ENCODE measurements at places on chromosomes 16 and 17.

GRCh38 chr17:1914661-1915083 lies 84.9 kb downstream of the RPA1 start:
- DNase-seq: no peak

DNA sequence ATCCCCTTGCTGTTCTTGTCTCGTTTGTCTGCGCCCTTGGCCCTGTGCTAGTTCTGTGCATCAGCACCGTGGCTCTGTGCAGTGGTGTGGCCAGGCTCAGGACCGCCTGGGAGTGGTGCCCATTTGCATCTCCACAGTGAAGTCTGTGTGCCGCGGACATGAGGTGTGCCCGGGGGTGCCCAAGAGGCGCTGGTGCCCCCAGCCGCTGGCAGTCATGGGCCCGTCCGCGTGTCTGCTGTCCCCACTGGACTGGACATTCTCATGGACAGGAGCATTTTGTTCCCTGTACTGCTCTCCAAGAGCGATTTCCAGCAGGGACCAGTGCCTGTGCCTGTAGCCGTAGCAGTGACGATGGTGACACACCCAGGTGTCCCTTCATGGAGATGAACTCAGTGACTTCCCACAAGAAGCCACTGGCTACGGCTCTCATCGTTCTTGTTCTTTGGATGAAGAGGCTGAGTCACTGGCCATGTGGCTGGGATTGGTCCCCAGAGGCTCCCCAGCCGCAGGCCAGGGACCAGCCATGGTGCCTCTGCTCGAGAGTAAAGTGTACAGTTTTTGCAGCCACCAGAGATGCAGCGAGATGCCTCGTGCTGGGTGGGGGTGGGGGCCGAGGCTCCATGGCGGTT lies 13.0 kb upstream of the MC1R start:
- no peak for DNase-seq

GRCh38 chr16:1511662-1512569 lies 18.8 kb downstream of the TELO2 start:
- no peak for DNase-seq

DNA sequence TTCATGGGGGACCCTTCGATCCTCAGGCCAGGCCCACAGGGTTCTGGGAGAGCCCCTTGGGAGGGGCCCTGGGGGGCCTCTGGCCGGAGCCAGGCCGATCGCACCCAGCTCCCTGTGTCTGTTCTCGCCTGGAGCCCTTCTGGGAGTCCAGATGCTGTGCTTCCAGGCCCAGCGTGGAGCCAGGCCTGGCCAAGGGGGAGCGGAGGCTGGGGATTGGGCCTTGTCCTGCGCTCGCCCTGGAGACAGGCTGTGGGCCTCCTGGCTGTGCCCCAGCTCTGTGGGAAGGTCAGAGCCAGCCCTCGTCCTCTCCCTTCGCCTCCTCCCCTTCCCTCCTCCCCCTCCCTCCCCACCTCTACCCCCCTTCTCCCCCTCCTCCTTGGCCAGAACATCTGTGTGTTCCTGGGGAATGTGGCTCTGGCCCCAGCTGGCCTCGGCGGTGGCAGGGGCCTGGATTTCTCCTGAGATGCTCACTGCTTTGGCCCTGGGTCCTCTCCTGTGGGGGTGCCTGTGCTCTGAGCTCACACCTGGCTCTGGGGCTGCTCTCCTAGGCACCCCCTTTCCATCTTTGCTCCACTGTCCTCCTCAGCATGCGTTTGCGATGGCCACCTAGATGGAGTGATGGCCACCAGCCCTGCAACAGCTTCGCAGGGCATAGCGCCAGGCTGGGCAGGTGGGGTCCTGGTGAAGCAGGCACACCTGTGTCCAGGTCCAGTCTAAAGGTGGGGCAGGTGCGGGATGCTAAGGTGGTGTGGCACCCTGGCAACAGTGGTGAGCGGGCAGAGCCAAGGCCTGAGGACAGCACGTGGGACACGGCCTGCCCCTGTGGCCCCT lies 90.6 kb upstream of the CIBAR2 start:
- peak; percentile 95 for DNase-seq

DNA sequence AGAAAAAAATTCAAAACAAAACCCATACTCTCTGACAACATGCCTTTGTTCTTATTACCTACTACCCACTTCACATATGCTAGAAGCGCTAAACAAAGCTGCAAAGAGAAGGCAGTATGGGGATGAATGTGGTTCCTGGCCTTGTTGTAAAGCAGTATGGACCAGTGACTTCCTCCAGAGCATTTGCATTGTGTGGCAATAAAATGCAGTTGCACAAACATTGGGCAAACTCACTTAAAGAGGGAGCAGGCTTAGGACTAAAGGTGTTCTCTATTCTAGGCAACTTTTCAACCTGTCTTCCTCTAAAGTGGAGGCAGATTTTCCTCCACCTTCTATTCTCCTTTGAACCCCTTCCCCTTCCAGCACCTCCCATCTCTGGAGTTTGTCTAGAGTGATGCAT lies 17.1 kb downstream of the TMIGD1 start:
- DNase-seq: no peak

DNA sequence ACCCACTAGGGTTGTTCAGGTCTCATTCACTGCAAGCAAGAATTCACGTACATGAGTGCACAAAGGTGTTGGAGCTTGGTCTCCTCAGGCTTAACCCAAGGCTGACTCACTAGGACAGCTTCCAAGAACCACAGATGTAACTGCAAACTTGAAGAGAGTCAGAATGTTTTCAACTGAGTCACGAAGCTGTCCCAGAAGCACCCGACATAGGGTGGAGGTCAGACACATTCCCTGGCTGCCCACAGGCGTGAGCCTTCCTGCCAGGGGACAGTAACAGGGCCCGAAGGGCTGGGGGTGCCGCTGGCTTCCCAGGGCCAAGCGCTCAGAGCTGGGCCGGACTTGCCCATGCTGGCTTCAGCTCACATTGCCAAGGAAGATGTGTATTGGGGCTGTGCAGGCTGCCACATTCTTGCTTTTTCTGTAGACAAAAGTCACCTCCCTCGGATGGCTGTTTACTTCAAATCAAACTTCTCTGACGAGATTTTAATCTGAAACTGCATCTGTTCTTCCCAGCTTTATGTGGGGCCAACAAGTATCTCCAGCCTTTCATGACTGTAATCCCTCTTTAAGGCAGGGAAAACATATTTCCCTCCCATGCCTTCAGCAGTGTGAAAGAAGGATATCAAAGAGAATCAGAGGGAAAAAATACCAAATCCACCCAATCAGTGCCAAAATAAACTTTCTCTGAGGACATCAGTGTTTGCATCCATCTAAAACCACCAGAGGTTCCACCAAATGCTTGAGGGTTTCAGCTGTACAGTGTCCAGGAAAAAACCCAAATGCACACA lies 14.3 kb downstream of the CMTM3 start:
- DNase-seq: no peak

- DNase-seq: no peak
These were observed 30.3 kb upstream of the TOX3 start for GRCh38 chr16:52577130-52577706.

GRCh38 chr17:37300683-37301082 lies 75.1 kb upstream of the C17orf78 start:
- DNase-seq: no peak

DNA sequence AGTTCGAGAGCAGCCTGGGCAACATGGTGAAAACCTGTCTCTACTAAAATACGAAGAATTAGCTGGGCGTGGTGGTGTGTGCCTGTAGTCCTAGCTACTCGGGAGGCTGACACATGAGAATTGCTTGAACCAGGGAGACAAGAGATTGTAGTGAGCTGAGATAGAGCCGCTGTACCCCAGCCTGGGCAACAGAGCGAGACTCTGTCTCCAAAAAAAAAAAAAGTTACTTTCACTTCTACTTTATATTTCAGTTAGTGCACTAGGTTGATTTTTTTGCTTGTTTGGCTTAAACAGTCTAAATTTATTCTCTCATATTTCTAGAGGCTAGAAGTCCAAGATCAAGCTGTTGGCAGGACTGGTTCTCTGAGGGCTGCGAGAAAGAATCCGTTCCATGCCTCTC lies 13.4 kb downstream of the CCDC102A start:
- DNase-seq: no peak

- DNase-seq: no peak
These were observed 470.9 kb upstream of the SOX9 start for GRCh38 chr17:71649941-71650350.

DNA sequence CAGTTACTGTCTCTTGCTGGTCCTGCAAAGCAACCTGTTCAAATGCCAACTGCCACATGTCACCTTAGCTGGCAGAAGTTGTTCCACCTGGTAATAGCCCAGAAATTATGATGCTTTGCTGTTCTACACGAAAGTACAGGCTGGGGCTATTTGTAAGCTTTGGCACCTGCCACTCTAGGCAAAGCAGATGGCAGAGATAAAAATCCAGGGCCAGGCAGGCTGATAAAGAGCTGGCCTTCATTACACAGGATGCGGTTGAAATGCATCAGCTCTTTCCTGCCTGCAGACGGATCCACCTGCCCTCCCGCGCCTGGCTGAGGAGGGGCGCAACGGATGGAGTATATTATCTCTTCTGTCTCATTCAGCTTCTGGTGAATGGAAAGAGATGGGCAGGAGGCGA lies 29.3 kb upstream of the KDM8 start:
- no peak for DNase-seq

DNA sequence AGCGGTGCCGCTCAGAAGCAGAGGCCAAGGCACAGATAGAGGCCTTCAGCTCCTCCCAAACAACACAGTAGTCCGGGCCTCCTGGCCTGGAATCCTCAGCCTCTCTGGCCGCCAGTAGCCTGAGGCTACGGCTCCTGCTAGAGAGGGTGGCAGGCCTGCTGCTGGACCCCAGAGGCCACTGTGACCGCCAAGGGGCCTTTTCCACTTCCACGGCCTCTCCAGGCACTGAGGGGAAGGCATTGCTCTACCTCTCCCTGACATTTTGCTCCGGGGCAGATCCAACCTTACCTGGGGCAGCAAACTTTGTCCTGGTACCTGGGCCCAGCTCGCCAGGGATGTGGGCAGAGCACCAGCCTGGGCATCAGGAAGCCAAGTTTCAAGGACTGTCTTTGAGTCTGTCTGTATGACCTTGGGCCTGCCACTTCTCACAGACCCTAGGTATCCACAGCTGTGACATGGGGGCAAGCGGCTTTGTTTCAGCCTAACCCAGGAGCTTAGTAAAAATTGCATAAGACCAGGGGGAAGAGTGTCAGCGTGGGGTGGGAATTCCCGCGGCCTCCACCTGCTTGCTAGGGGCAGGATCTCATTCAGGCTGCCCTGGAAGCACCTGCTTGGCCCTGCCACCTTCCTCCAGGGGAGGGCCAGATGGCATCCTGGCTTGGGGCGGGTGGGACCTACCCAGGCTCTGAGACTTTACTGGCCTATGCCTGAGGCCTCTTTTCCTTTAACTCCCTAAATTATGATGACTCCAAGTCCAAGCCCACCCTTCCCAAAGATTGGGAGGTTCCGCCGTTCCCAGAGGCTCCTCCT lies 33.2 kb downstream of the ADGRG5 start:
- DNase-seq: no peak

DNA sequence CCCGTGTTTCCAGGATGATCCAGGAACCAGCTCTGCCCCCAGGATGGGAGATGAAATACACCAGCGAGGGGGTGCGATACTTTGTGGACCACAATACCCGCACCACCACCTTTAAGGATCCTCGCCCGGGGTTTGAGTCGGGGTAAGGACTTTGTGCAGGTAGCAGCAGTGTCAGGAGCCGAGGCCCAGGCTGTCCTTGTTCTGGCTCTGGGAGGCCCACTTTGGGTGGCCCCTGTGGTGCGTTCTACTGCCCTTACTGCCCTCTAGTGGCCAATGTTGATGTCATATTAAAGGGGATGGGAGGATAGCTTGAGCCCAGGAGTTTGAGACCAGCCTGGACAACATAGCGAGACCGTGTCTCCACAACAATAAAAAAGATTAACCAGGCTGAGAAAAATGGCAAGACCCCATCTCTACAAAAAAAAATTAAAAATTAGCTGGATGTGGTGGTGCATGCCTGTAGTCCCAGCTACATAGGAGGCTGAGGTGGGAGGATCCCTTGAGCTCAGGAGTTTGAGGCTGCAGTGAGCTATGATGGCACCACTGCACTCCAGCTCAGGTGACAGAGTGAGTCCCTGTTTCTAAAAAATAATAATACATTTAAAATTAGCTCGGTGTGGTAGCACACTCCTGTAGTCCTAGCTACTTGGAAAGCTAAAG lies 20.9 kb upstream of the CLEC18A start:
- no peak for DNase-seq

DNA sequence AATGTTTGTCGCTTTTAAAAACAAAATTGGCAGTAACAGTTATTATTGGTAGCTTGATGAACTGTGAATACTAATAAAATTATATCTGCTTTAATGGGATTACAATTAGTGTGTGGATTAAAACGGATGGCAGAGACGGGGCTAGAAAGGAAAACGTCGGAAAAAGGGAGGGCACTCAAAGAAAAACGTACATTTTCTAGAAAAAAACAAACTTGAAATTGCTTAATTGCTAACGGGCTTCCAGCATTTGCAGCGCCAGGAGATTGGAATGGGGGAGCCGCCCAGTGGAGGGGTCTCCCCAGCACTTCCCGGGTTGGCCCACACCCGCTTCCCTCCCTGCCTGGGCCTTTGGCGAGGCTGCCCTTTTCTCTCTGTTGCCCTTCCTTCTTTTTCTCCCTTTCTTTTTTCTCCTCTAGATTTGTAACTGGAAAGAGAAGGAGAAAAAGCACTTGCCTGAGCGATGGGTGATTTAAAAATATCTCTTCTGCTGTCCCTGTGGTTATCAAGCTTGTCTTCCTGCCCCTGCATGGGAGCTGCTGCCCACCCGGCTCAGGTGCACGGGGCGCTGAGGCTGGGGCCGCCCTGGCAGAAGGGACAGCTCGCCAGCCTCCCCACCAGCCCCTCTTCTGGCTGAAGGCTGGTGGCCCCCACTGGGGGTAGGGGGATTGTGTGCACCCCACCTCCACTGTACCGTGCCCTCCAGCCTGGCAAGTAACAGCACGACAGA lies 5.9 kb downstream of the BAHCC1 start:
- no peak for DNase-seq

DNA sequence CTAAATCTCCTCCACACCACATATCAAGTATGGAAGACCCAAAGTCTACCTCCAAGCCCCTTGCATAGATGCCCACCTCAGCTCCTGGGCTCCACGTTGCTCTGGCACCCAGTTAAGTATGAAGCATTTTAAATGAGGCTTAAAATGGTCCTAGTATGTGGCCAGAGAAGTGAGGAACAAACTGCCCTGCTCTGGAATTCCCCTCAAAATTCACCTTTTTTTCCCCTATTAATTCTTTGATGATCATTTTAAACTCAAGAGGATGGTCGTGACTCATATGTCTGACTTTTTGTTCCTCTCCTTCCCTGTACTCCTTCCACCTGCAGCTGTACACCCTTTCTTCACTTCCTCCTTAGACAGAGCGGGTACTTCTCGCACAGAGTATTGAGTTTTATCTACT lies 234.5 kb upstream of the MYOCD start:
- no peak for DNase-seq

- no peak for DNase-seq
These were observed 36.0 kb downstream of the ARHGAP23 start for GRCh38 chr17:38464251-38464722.

DNA sequence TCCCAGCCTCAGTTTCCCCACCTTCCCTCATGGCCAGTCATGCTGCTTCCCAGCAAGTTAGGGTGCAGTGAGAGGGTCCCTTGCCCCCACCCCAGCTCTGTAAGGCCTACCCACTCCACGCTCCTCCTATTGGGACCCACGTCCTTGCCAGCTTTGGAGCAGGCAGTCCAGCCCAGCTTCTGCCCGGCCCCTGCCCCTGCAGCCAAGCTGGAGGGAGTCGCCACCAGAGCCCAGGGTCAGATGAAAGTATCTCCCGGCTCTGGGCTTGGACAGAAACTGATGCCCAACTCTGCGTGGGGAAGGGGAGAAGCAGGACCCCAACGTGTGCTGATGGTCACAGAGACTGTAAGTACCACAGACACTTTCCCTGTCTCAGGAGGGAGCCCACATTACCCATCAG lies 32.6 kb downstream of the SDK2 start:
- no peak for DNase-seq

All from pancreas (tissue), 10 donors.